NCI-H1694 (cell line): ENCODE measurements at places on chromosomes 5 and 9.

GRCh38 chr9:87498811-87499360 lies 1.2 kb downstream of the DAPK1 start:
- no peak for DNase-seq

DNA sequence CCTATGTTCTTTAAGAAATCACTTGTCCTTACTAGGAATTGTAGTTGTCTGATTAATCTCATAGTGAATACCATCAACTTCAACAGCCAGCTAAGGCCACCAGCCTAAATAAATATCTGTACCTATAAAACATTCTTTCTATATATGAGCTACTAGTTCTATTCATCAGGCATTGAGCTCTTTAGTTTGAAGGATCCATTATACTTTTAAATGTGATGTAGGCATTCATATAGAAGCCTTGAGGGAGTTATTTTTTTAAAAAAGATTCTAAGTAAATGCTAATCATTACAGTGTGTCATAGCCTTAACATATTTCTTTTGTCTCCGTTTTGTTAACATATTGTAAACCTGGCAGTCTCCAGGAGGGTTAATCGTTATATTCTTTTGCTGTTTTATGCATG lies 838.3 kb downstream of the PTPRD start:
- DNase-seq, result no peak

DNA sequence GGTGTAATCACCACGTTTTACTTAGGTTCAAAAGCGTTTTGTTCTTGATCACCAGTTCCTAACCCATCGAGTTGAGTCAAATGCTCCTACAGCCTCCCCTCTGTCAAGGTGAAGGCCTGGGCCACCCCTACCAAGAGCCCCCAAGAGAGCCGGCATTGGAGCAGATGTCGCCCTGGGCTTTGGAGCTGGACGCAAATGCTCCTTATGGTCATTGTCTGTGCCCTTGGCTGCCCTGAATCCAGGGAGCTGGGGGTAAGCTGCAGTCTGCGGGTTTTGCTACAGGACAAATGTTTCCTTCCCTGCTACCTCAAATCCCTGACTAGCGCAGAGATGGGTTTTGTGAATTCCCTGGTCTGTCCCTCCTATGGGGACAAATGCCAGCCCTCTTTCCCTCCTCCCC lies 4.9 kb downstream of the RNF183 start:
- DNase-seq, result no peak

DNA sequence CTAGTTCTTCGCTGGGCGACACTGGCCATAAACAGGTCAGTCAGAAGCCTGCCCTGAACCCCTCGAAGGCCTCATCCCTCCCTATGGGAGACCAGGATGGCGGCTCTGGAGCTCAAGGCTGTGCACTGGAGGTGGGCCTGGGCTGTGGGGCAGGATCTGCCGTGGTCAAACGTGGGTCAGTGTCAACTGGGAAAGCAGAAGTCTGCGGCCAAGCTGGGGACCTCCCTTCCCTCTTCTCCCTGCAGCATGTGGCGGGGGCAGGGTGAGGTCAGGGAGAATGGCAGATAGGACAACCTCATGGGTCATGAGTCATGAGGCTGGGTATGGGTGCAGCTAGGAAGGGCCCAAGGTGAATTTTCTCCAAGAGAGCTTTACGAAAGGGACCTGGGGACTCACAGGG lies 132.9 kb downstream of the RXRA start:
- DNase-seq, result no peak

DNA sequence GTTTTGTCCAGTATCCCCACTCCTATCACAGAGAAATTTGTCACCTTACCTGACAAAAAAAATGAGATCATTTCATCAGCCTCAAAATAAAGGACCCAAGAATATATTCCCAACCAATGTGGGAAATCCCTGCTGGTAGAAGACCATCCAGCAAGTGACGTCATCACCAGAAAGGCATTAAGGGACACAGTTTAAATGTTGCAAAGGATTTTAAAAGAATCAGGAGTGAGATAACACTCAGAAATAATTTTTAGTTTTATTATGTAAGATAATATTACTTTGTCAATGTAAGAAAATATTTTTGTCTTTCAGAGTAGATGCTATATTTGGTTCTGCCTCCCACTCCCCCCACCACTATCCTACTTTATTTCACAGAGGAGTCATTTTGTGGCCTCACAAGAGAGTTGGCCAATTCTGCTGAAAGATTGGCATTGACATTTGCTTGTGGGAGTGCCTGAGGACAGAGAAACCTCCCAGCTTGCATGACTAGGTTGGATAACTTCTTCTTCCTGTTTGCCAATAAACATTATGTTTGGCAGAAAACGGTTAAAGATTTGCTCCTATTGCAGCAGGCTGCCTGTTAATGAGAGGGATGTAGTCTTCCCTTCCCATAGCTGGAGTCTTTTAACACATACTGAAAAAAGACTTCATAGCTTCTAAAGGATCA lies 288.6 kb upstream of the DAB2 start:
- no peak for DNase-seq

GRCh38 chr5:111641533-111642233 lies 115.3 kb downstream of the NREP start:
- no peak for DNase-seq

DNA sequence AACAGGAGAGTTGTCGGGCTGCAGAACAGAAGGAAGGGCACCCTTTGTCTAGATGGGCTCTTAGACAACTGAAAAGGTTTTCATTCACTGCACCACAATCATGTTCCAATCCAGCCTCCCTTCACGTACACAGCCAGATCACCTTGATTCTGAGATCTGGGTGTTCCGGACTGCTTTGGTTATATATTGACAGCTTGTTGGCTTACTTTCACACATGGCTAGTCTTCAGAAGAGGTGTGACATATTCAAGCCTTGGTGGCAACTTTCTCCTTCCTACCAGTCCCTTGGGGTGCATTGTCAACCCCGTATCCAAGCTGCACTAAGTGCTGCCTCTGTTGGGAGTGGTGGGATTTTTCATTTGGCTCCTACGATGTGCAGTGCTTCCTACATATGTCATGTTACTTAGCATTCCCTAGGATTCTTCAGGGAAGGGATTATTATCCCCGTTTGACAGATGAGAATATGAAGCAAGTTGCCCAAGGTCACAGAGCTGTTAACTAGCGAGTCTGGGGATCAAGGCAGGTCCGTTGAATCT lies 100.6 kb downstream of the LIFR start:
- no peak for DNase-seq

- no peak for DNase-seq
Measured at GRCh38 chr5:148690945-148691344, 36.6 kb upstream of the HTR4 start.

GRCh38 chr9:109072133-109072692 lies 47.5 kb downstream of the TMEM245 start:
- DNase-seq, result no peak

GRCh38 chr5:119037496-119038215 lies 33.2 kb upstream of the DMXL1 start:
- no peak for DNase-seq

DNA sequence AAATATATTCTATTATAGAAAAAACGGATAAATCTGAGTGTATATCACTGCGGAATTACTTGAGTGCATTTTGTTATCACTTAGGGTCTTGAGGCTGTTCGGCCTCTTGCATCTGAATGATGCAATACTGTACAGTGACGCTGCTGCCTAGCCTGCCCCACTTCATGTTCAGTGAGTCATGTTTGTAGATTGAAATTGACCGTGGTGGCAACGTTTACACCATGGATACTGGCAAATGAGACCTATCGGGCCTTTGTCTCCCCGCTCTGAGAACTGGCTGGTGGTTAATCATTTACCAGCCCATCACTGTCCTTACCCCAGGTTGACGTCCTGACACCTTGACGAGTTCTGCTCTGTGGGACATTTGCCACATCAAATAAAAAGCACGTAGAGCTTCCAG lies 510.1 kb upstream of the ADAMTS16 start:
- no peak for DNase-seq

GRCh38 chr5:157670662-157671591 lies at the start of gene C5orf52:
Gene C5orf52 (plus strand): TSS chr5:157671533. CDS start chr5:157671615, 82 bp downstream.
- no peak for DNase-seq

- DNase-seq, result no peak
Measured at GRCh38 chr9:131622523-131622922, 77.2 kb downstream of the PRRT1B start.

DNA sequence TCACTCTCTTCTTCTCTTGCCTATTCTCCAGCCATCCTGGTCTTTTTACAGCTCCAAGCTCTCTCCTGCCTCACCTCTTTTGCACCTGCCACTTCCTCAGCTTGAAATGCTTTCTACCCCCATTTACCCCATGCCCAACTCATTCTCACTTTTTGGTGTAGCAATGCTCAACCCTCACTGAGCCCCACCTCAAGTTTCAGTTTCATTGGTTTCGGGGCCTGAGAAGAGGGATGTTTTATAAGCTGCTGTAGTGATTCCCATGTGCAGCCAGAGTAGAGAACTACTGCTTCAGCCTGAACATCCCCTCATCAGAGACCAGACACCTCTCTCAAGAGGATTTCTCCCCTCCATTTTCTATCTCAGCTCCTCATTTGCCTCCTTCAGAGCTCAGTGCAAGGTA lies 45.2 kb upstream of the FYB1 start:
- no peak for DNase-seq

- DNase-seq, result no peak
Measured at GRCh38 chr9:86549920-86550319, 195.7 kb upstream of the TUT7 start.

DNA sequence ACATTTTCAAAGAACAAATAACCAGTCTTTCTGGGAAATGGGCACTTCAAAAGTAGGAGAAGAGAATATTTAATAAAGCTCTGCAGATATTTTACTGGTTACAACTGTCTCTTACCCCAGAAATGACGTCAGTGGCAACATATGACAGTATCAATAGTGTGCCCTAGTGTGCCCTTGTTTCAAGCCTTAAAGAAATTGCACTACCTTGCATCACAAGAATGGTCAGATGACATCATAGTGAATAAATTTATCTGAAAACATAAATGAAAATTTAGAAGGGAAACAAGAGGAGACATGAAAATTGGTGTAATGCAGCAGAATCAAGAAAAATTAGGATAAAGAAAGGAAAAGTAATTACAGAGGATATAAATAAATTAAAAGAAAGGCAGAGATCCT lies 176.7 kb downstream of the GNAQ start:
- no peak for DNase-seq

DNA sequence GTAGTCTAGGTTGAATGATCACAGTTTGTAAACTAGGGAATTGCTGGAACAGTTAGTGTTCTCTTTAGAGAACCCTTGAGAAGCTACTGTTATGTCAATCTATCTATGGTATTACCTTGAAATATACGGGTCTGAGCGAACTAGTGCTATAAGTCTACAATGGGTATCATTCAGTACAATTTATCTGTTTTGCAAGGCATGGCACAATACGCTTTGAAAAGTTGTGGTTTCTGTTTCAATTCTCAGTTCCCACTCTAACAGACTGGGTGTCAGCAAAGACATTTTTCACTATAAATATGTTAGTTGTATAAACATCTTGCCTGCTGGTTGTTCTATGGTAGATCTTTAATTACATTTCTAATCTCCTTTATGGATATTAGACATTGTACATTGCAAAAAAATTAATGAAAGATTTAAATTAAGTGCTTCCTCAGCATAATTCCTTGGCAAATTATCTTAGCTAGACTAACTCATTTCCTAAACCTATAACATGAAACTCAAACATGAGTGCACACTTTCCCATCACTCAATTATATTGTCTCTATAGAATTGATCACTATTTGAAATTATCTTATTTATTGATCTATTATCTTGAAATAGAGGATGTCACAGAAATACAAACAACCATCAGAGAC lies 24.9 kb upstream of the SLCO6A1 start:
- no peak for DNase-seq

DNA sequence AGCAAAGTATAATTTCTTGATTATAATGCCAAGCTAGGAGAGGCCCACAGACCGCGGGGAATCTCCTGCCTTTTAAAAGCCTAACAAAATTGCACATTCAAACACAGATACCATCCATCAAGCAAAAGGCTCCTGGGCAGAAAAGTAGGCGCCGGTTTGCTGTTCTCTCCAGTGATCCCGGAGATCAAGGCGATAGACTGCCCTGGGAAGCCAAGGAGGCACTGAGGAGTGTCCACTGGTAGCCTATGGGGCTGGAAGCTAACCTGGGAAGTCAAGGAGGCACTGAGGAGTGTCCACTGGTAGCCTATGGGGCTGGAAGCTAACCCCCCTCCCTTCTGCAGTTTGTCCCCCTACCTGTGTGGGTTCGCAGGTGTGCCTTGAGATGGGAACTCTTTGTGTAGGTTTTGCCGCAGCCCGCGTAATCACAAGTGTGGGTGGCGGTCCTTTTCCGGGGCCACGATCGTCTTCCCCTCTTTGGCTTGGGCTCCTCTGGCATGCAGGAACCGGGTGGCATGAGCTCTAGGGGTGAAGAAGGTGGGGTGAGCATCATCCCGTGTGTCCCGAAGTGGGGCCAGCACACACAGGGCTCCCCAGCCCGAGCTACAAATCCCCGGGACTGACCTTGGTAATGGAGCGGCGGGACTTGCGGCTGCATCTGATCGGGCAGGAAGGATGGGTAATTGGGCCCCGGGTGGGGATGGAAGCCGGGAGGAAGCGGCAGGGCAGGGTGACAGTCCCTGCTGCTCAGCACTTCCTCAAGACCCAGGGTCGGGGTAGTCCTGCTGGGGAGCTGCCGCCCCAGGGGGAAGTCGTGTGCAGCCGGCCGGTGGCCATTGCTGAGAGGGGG lies 2.7 kb downstream of the KLF4 start:
- no peak for DNase-seq

DNA sequence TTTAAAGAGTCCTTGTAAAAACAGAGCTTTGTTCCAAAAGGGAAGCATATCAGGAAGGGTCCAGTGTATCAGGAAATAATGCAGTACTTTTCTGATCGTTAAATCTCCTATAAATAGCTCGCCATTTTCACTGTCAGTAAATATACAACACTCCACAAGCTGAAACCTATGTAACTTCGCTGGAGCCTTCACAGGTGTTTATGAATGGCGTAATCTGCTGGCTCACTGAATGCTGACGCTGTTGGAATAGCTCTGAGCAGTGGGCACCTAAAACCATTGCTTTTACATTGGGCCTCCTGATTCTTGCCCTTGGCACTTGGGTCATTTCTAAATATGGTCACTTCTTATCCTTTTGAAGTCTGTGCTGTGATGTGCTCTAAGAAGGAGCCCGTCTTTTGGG lies 4.3 kb downstream of the SHC3 start:
- DNase-seq, result no peak

- DNase-seq, result no peak
Measured at GRCh38 chr9:79768194-79768593, 196.4 kb downstream of the TLE4 start.

DNA sequence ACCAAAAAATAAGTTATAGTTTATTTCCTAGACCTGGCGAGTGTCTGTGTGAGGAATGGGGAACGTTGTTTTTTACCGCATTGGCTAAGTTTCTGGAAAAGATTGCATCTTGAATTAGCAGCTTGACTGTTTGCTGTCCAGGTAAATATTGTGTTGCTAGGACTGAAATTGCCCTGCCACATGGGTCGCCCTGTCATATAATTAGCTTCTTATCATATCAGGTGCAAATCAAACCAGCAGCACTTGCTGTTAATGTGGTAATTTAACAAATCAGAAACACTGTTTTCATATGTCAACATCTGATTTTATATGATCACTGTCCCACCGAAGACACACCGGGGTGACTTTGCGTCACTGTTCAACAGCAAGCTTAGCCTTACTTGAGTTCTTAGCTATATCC lies 63.7 kb upstream of the ZNF622 start:
- no peak for DNase-seq
